ENCODE measurements at places on chromosomes 13 and 19.
A peak's percentile ranks its signal among the peaks of the same experiment; 100 is the strongest.

- peak; percentile 45 for DNase-seq
Measured at GRCh38 chr19:34220472-34221063, 33.8 kb upstream of the GARRE1 start.

- DNase-seq, result no peak
Measured at GRCh38 chr13:74000876-74001275, 133.3 kb downstream of the KLF12 start.

DNA sequence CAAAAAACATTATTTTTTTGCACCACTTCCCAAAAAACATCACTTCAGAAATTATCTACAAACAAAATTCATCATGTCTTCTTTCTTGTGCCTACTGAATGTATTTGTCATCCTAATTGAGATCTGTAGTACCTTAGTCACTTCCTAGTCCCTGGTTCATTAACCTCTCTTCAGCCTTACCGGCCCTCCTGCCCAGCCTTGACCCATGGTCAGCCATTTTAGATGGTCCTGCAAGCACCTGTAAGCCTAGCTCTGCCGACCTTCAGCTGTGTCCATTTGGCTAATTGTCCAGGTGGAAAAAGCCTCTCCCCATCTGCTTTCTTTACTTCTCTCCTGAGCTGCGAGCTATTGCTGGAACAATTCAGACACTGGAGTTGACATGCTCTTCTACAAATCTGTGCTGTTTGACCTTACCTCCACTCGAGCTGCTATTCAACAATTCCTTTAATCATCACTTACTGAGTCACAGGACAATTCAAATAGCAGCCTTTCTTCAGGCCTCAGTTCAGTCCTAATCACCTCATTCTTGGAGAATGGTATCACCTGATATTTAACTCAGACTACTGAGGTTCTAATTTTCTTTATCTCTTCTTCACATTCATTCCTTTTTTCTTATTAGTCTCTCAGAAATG, 882.5 kb downstream of the PCDH9 start:
- DNase-seq, result no peak

DNA sequence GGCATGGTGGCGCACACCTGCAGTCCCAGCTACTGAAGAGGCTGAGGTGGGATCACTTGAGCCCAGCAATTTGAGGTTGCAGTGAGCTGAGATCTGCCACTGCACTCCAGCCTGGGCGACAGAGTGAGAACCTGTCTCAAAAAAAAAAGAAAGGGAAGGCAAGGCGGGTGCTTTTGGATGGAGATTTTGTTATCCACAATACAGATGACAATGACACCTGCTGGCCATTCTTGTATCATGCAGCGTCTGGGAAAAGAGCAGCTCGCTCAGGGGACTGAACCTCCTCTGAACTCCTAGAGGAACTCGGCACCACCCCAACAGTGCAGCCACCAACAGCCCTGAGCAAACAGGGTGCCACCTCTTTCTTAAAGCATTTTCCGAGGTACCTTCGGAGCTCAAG, 22.8 kb downstream of the HAUS8 start:
- peak; percentile 3 for DNase-seq

GRCh38 chr13:98792321-98792720, 39.8 kb upstream of the SLC15A1 start:
- DNase-seq, result no peak

DNA sequence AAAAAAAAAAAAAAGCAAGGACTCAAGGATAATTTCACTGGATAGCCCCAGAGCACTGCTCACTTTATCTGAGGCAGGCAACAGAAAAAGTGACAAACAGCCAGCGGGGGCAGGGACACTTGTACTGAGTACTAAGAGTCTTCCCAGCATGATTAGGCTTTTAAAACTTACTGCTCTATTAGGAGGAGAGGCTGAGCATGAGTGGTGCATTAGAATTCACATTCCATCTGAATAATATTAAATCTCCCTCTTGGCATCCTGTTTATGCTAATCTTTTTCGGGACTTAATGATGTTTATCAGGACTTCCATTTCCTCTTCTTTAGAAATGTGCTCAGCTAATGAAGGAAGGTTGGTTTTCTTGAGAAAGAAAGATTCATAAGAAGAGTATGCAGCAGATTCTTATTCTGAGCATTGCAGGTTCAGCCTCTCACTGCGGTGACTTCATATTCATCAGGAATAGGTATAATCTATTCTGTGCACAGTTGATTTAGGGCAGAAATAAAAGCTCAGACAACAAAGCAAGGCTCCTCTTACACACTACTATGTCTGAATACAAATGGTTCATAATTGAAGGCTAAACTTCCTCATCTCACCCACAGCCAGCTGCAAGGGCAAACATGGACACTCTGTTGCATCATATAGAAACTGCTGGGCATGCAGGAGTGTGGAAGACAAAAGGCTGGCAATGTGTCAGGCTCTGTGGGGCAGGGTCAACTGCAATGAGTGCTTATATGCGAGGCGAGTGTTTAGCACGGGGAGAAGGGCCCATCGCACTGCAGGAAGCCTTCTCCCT, 107.0 kb downstream of the KL start:
- no peak for DNase-seq

DNA sequence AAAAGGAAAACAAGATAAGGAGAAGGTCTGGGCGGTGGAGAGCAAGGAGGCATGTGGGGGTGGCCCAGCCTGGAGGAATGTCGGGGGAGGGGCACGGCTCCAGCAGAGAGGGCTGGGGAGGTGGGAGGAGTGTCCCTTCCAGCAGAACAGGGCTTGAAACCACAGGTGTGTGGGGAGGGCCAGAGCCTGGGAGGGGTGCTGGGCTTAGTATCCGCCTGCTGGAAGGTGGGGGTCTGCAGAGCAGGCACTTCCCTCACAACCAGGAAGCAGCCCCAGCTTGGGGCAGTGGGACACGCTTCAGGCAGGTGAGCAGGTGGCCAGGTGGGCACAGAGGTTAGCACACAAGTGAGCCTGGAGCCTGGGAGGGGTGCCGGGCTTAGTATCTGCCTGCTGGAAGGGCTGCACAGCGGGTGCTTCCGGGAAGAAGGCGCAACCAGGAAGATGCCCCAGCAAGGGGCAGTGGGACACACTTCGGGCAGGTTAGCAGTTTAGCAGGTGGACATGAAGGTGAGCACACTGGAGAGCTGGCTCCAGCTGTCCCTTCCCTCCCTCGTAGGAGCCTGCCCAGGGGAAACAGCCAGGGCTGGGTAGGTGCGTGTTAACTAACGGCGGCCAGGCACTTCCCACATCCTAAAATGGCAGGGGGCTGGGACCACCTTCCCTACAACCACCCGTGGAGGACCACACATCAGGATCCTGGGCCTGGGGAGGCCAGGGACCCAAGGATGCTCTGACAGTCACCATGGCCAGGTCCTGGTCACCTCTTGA, 3.0 kb downstream of the GAS6 start:
- DNase-seq, result peak; percentile 44

- no peak for DNase-seq
Measured at GRCh38 chr13:97261254-97262005, 39.3 kb downstream of the MBNL2 start.

- DNase-seq, result peak; percentile 80
Measured at GRCh38 chr13:27533155-27533643, 82.8 kb upstream of the MTIF3 start.

DNA sequence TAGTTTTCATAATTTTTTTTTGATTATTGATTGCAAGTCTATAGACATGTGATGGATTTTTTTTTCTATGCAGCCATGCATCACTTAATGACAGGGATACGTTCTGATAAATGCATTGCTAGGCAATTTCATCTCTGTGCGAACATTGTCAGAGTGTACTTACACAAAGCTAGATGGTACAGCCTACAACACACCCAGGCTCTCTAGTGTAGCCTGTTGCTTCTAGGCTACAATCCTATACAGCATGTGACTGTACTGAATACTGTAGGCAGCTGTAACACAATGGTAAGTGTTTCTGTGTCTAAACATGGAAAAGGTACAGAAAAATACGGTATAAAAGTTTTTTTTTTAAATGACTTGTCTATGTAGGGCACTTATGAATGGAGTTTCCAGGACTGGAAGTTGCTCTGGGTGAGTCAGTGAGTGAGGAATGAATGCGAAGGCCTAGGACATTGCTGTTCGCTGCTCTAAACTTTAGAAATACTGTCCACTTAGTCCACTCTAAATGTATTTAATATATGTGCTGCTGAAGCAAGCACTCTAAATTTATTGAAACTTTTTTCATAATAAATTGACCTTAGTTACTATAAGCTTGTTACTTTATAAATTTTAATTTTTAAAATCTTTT, 20.3 kb downstream of the SPATA13 start:
- DNase-seq, result no peak

DNA sequence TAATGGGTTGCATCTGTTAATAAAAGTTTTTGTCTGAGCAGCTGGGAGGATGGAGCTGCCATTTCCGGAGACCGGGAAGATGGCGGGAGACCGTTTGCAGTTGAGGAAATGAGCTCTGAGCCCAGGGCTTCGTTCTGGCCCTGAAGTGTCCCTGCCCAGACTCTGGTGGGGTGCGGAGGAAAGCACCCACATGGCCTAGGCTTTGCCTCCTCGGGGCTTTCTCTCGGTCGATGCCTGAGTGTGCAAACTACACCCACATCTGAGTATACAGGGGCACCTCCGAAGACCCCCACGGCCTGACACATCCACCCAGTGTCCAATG, 15.6 kb upstream of the NANOS3 start:
- DNase-seq, result no peak

DNA sequence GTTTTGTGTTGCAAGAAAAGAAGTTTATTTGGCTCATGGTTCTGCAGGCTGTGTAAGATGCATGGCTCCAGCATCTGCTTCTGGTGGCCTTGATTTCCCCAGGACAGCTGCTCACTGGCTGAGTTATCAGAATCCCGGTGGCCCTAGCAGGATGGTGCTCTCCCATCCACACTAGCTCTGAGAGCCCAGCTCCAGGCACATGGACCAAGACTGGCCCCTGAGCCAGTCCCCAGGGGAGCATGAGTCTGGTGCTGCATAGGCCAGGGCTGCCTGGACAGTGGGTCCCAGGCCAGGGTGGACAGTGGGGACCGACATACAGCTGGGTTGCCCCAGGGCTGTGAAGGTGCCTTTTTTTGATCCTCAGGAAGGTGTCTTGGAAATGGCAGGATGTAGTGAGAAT, 10.4 kb downstream of the ADGRE2 start:
- DNase-seq, result no peak

- DNase-seq, result no peak
Measured at GRCh38 chr13:43221611-43222010, 198.2 kb downstream of the DNAJC15 start.

DNA sequence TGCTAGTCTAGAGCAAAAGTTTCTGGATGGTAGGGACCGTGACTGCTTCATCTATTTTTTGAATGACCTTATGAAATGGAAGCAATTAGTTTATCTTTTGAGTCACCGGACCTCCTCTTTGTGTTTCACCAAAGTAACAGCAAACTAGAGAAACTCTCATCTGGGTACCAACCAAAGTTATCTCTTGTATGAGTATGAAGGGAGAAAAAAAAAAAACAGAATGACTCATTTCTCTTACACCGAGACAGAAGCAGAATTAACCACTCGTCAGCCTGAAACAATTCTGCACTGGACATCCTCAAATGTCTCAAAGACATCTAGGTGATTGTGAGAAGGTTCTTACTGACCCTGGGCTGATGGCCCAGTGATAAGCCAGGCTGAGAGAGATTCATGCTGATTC, 18.3 kb downstream of the ZNF100 start:
- no peak for DNase-seq

DNA sequence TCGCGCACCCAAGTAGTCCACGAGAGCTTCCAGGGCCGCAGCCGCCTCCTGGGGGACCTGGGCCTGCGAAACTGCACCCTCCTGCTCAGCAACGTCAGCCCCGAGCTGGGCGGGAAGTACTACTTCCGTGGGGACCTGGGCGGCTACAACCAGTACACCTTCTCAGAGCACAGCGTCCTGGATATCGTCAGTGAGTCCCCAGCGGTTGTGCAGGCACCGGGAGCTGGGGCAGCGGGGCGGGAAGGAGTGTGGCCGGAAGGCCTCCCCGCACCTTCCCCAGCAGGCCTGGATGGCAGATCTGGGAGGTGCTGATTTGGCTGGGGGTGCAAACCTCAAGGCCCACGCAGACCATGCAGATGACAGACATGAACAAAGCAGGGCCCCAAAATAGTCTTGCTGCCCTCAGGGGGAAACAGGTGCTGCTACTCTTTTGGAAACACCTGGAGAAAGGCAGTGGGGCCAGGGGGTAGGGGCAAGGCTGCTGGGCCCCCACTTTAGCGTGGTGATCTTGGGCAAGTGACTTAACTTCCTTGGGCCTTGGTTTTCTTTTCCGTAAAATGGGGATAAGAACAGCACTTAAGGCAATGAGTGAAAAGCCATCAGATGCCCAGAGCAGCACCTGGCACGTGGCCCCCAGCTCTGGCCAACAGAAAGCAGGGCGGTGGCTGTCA, 4.0 kb downstream of the MAG start:
- DNase-seq, result no peak

- no peak for DNase-seq
Measured at GRCh38 chr13:44974056-44974793, 15.0 kb downstream of the NUFIP1 start.

GRCh38 chr13:65057986-65058385, 2172.2 kb downstream of the PCDH9 start:
- no peak for DNase-seq

DNA sequence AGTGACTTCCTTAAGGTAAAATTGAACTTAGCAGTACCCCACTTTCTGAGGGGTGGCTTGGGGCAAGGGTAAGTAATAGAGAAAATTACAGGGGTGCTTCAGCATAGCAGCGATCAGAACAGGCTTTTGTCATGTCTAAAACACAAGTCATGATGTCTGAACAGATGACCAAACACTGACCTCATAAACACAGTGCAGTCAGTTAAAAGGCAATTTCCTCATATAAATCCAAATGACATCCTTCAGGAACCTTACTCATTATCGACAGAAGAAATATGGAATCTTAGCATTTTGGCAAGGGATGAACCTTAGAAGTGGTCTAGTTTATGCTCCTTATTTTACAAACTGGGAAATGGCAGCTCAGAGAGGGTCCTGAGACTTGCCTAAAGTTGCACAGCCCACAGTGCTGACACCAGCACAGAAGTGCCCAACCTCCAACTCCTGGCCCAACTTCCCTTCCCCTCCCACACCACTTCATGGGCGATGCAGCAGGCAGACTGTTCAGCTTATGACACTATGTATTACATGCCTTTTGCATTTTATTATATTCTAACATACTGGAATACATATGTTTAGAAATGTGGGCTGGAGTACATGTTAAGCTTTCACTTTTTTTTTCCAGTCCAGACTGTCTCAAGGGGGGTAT, 3.6 kb downstream of the GJA3 start:
- no peak for DNase-seq

DNA sequence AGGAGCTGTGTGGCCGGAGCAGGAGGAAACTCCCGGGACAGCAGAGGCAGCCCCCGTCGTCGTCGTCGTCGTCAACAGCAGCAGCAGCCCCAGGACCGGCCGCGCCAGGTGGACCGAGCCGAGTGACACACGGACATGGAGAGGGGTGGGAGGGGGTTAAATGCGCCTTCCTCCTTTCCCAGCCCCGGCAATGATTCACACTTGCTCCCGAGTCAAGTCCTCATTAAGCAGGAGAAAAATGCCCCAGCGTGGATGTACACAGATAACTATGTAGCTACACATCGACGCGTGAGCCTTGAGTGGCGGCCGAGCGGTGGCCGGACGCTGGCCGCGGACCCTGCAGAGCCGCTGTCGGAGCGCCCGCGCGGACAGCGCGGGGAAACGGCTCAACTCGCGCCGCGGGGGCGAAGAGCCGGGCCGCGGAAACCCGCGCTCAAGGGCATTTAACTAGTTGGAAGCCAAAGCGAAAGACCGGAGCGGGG, 645 bp downstream of the UBL3 start:
- DNase-seq, result peak; percentile 48

GRCh38 chr19:29873024-29873800, 61.4 kb downstream of the CCNE1 start:
- DNase-seq, result peak; percentile 52

Measured in LoVo (cell line).